ENCODE measurements at places on chromosomes 12 and 14. TPM values are rescaled to one million over a fixed set of nuclear protein-coding genes. Genes with fewer than 3 reads are reported as not detected.

PRIMA1 gene
- 46.8 TPM for total RNA-seq

TMEM119 gene
- 9.0 TPM for total RNA-seq

WNK1 gene
- total RNA-seq, result 159 TPM

KANSL2 gene
- 101 TPM for total RNA-seq

TMTC2 gene
- total RNA-seq, result 23.1 TPM

Data from tibial nerve (tissue), 4 donors.